ENCODE measurements at places on chromosomes 3 and 15.

- no peak for DNase-seq
Measured at GRCh38 chr15:40436116-40436891, 4.4 kb upstream of the BAHD1 start.

DNA sequence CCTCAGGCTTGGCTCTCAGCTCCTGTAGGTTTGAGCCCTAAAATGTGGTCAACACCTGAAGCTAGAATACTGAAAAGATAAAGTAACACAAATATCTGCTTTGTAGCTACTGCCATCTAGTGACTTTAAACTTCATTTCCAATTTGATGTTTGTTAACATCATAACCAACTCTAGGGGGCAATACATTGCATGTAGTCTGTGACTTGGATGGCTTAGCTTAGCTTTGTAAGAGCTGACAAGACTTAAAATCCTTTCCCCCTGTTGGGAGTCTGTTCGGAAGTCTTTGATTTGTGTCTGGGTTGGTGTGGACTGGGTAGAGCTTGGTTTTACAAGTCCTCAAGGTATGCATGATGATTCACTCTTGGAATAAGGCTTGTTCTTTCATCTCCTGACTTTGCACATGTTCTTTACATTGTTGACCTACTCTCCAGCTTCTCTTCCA lies 51.7 kb downstream of the SCN11A start:
- no peak for DNase-seq

GRCh38 chr3:107574650-107575049 lies 51.9 kb downstream of the BBX start:
- DNase-seq: no peak

GRCh38 chr3:159982442-159982974 lies 6.1 kb upstream of the IL12A start:
- no peak for DNase-seq

GRCh38 chr3:23096041-23096440 lies 107.1 kb upstream of the UBE2E2 start:
- DNase-seq: no peak

DNA sequence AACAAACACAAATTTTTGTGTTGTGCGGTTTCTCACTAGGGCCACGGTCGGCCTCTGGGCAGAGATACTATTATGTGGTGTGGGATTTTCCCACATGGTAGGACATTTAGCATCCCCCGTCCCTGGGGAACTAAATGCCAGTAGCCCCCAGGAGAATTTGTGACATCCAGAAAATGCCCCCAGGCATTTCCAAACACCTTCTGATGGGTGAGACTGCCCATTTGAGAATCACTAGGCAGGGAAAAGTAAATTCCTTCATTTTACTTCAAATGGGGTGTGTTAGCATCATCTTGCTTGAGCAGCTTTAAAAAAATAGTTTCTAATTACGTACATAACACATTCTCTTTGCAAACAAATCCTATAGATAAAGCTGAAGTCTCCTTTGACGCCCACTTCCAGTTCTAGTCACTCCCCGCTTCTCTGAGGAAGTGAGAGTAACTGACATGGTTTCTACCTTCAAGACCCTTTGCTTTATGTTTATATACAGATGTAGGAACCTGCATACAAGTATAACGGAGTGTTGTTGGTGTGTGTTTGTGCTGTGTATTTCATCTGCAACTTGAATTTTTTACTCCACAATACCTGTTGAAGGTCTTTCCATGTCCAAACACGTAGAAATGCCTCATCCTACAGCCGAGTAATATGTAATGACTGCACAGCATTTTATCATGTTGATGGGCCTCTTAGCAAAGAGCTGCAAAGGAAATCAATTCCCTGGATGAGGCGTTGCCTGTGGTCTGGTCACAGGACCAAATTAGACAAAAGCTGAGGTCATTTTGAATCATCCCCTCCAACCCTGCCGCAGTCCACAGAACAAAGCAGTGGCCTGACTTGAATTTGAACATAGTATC lies 31.4 kb upstream of the ZBTB38 start:
- no peak for DNase-seq

DNA sequence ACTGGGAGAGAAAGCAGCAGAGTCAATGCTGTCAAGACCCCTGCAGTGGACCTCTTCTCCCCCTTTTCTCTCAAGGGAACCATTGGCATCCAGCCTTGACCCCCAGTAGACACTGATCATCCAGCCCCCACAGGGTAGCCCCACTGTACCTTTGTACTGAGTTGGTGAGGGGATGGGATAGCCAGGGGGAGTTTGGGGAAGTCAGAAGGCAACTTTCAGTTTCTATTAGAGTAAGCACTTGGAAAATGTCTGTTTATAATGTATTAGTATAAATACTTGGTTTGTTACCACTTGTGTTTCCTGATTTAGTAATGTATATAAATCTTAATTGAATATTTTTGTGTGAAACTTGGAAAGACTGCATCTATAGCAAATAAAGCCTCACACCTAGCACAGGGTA lies 25.0 kb downstream of the DAG1 start:
- no peak for DNase-seq

DNA sequence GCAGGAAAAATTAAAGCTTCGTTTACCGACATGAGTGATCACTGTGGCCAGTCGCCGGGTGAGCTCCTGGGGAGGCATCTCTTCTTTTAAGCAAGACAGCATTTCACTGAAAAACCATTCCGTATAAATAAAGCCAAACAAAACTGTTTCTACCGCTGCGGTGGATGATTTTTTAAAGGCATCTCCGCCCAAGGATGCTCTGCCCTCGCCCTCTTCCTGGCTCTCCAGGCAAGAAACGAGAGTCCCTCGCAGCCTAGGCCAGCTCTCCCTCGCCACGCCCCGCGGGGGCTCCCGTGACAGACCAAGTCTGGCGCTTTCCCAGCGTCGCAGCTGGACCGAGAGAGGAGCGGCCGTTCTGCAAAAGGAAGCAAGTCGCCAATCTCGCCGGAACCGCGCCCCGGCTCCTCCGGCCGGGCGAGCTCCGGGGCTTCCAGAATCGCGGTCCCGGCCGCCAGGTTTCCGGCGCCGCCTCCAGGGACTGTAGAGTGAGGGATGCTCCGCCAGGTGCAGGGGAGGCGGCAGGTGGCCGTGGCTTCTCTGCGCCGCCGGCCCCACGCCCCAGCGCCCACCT lies 458 bp downstream of the MCF2L2 start:
- no peak for DNase-seq

- no peak for DNase-seq
Measured at GRCh38 chr3:147661916-147662315, 252.8 kb downstream of the ZIC1 start.

DNA sequence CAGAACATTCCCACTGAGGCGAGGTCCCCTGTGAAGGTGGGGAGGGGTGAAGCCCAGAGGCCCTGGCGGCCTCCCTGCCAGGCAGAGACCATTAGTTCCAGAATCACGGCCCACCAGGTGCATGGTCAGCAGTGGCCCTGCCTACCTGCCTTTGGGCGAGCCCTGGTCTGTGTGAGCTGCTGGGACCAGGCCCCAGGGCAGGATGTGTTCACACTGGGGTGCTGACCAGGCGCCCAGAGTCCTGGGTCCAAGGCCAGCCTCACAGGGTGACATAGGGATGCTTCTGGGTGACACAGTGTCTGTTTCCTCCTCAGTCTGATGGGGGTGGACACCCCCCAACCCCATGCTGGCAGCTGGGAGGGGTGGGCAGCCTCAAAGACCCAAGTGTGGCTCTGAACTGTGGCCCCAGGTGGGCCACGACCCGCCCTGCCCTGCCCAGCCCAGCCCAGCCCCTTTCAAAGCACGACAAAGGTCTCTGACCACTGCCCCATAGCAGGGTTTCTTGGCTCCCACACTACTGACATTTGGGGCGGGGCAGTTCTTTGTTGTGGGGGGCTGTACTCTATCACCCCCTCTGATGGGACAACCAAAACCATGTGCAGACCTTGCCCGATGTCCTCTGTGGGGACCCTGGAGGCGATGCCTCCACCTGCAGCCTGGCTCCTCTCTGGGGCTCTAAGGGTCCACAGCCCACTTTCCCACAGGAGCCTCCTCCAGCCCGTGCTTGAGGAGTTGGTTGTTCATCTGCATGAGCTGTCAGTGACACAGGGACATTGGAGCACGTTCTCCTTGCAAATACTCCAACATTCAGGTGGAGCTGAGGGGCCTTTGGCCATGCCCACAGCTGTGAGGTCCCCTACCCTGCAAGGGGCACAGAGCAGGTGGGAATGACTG lies 44.8 kb upstream of the SLC41A3 start:
- DNase-seq: no peak

GRCh38 chr3:134423153-134423552 lies 48.9 kb upstream of the AMOTL2 start:
- no peak for DNase-seq

DNA sequence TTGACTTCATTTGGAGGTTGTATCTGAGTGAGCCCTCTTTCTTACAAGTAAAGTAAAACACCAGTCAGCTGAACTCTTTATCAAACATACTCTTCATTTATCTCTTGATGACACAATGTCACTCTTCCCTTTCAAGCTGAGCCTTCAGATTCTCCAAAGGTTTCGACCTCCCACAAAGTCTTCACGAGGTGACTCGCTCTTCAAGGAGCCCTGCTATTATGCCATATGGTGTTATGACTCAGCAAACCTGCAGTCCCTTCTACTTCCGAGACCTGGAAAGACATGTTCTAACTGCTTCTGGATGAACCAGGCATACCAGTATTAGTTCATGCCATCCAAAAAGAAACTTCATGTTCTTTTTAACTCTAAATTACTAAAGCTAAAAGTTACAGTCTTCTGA lies 23.1 kb downstream of the AADAC start:
- DNase-seq: no peak

DNA sequence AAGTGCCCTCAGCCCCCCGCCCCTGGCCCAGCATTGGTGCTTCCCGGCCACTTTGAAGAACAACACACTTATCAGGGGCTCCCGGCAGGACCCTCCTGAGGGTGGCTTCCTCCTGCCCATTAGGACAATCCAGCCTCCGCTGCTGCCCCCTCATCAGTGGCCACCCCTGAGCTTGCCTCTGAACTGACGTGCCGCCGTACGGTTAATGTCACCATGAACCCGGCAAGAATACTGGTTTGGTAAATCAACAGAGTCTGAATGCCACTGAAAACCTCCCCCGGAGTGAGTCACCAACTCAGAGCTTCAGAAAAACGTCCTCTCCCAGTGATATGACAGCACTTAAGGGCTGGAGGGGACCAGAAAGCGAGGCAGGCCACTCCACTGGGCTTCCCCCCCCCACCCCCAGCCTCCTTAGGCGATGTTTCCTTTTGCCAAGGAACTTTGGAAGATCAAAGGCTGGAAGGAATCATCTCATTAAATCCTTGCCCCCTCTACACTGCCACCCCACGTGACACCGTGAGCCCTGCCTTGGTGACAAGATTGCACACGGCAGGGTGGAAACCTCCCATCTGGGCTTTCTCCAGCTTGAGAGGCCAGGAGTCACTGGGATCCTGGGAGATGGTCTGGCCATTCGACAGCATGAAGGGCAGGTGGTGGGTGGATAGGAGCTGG lies 142.1 kb downstream of the NUP210 start:
- no peak for DNase-seq

DNA sequence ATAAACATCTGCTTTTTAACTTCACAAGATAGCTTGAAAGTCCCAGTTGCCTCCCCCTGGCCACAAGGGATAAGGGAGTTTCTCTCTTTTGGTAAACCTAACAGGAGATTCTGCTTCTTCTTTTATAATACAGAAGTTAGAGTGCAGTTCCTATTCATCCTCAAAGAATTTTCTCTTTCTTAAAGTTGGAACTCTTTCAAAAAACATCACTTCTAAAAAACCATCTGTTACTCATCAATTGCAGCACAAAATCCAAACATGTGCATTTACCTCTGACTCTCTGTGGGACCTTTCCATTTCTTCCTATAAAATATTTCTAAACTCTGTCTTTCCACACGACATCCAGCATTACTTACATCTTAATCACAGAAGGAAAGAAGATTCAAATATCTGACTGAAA lies 5.1 kb downstream of the DPH6 start:
- DNase-seq: no peak

DNA sequence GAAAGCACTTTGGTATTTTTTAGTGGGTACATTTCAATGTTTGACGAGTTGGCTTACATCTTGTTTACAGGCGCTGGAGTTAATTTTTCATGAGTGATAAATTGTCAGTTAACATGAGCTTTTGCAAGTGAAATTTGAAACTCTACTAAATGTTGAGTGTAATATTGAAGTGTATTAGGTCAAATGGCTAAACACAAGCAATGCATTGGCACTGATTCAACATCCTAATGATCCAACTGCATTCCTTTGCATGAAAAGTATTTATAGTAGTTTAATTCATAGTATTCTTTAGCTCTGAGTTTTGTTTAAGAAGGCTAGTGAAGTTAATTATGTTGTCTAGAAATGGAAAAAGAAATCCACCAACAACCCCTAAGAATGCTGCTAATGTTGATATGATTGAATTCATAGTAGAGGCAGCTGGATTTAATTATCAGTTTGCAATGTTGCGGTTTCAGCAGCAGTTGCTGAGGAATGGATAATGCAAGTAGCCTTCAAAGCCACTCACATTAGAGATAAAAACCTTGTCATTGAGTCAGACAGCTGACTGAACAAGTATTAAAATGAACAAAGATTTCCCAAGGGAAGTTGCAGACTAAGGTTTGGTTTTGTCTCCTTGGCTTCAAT lies 245.6 kb upstream of the GOLIM4 start:
- no peak for DNase-seq

DNA sequence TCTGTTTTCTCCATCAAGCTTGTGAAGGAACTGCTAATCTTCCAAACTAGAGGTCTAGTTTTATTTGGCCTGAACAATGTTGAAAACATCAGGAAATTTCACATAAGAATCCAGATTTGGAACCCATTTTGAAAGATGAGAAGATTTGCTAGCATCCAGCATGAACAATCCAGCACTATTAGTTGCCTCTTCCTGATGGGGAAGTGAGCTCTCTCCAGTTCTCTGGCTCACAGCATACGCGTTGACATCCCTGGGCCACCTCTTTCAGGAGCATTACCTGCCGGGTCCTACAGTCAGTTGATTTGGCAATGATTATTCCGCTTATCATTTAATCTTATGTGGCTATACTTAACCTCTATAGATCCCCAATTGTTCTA lies 10.9 kb downstream of the GPR87 start:
- DNase-seq: no peak

GRCh38 chr15:25545017-25545416 lies 106.2 kb upstream of the UBE3A start:
- no peak for DNase-seq

- DNase-seq: no peak
Measured at GRCh38 chr3:2851361-2851760, 258.8 kb downstream of the IL5RA start.

- DNase-seq: no peak
Measured at GRCh38 chr3:97949743-97950142, 22.5 kb downstream of the RIOX2 start.
